Stimulated activated CD4-positive, alpha-beta T cell treated with anti-CD3 and anti-CD28 coated beads, Interleukin-1b, Interleukin-23, amount 100 ng/mL, for 1 hour (primary cell): ENCODE measurements at places on chromosomes 13 and 19.

GRCh38 chr13:58340895-58341294, 709.4 kb downstream of the PCDH17 start:
- no peak for DNase-seq

DNA sequence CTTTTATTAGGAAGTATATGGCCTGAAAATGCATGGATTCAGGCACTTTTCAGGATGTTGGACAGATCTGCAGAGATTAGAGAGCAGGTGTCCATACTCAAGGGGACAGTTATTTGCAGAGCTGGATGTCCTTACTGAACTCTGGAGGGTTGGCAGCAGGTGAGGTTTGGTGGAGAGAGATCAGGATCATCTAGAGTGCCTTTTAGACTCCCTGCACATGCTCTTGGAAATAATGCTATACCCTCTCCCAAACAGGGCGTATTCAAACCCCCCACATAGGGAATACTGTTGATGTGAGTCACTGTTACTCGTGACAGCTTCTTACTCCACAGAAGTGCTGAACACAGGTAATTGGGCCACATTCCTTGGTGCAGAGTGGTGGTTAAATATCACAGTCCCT, 725.7 kb upstream of the SGCG start:
- no peak for DNase-seq

DNA sequence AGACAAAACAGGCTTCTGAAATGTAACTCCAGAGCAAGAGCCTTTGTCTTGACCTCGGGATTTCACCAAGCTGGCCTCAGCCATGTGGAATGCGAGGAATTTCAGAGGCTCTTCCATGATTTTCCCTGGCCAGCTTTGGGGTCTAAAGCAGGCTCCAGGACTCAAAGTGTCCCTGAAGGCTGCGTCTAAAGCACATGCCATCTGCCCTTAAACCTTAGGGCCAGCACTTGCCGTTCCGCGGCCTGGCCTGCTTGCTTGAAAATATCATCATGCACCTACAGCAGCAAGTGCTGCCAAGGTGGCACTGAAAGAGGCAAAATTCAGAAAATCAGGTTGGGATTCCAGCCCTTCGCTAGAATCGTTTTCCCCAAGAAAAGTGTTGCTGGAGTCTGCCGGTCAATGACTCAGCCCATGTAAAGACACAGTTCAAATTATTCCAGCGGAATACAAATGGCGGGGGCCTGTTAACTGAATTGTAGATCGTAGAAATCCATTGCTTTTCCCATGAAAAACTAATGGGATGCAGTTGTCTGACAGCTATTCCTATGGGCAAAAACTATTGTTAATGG, 105.7 kb upstream of the RAP2A start:
- no peak for DNase-seq

DNA sequence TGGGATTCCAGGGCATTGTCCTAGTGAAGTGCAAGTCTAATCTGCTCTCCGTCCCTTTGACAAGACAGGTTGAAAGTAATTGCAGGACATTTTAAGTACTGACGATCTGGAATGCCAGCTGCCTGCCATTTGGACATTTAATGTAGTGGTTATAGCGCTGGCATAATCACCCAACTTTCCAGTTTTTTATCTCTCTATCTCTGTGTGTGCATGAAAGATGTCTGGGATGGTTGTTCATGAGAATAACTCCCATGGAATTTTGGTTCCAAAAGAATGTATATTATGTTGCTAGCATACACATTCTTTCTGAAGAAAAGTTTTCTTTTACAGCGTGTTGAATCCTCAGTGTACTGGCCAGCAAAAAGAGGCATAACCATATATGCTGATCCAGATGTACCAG, 53.6 kb downstream of the TDRD12 start:
- DNase-seq = no peak

GRCh38 chr19:16382775-16383543, 58.3 kb downstream of the KLF2 start:
- peak; percentile 58 for DNase-seq

- DNase-seq = no peak
Measured at GRCh38 chr13:111398715-111399299, 78.4 kb downstream of the TEX29 start.

DNA sequence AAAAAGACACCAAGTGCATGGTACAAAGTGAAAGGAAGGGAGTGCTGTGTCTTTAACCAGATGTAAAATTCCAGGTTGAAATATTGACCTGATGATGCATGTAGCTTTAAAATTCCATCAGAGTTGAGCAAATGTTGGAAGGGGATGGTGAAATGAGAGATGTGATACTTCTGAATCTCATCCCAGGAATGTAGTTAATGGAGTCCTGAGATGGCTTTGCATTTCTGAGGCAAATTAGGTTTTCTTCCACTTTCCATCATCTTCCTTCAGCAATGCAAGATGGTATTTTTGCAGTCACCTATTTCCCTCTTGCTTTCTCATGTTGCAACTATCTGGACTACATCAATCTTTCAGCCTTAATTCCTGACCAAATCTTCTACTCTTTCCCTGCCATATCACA, 194.1 kb upstream of the MIR17HG start:
- no peak for DNase-seq
